ENCODE measurements at places on chromosomes 4 and X. TPM values are rescaled to one million over a fixed set of nuclear protein-coding genes. Genes with fewer than 3 reads are reported as not detected.

The UCP1 gene
- not detected for total RNA-seq

The HSFX2 gene
- 0.53 TPM for total RNA-seq

The NDNF gene
- total RNA-seq, result not detected

The TCEANC gene
- total RNA-seq, result 4.7 TPM

The NKX3-2 gene
- not detected for total RNA-seq

The GIMD1 gene
- not detected for total RNA-seq

The GAGE2A gene
- total RNA-seq, result not detected

The NWD2 gene
- total RNA-seq, result not detected

The ARSJ gene
- total RNA-seq, result not detected

The EXOC1L gene
- not detected for total RNA-seq

The TMPRSS11B gene
- not detected for total RNA-seq

DNA sequence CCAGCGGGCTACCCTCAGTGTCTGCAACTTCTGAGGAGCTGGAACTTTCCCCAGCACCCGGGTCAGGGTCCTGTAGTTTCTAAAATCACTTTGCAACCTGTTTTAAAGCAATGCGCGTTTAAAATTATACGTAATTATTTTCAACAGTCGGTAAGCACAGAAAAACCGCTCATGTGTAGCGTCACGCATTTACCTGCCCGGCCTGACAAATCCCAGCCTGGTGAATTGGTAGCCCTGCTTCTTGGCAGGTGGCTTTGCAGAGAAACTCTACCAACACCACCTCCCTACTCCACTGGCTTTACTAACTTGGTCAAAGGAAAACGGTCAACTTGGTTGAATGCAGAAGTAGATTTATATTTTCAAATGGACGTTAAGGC lies 640 bp downstream of the BANK1 start:
- H3K27me3 ChIP-seq, result peaks cover 53% of the 10 kb centered on the region
- no peak for DNase-seq
- no peak overlapping the region for H3K27ac ChIP-seq
- peak overlapping the region; percentile 61 for H3K4me3 ChIP-seq
- peaks cover 19% of the 10 kb centered on the region for H3K4me1 ChIP-seq

DNA sequence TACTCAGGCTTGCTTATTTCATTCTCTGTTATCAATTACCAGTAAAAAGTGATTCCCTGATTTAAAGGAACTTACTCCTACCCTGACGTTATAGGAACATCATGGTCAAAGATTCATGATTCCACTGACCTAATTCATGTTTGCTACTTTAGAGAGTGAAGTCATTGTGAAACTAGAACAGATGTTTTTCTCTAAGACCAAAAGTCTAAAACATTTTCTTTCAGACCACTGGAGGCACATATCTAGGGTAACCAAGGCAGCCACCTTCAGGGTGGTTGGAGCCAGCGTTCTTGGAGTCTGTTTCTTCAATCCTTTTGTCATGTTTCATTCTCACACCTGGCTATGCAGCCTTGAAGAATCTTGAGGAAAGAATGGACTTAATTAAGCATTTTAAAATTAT lies 77.8 kb downstream of the GALNTL6 start:
- no peaks in the 10 kb centered on the region for H3K4me1 ChIP-seq
- no peak overlapping the region for H3K27ac ChIP-seq
- no peak overlapping the region for H3K4me3 ChIP-seq
- no peak for DNase-seq
- H3K36me3 ChIP-seq, result no peaks in the 10 kb centered on the region

DNA sequence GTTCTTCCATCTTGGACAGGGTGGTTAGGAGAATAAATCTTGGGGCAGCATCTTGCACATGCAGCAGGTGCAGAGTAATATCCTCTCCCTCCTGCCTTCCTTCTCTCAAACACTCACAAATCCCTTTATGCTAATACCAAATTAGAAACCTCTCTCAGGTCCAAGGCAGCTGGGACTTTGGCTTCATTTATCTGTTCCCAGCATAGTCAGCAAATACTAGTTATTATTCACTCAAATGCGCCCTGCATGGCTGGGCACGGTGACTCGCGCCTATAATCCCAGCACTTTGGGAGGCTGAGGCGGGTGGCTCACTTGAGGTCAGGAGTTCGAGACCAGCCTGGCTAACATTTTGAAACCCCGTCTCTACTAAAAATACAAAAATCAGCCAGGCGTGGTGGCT lies 156.0 kb upstream of the GALNT7 start:
- no peaks in the 10 kb centered on the region for H3K36me3 ChIP-seq
- no peak for DNase-seq
- H3K27ac ChIP-seq, result no peak overlapping the region
- no peaks in the 10 kb centered on the region for H3K4me1 ChIP-seq
- H3K4me3 ChIP-seq, result no peak overlapping the region

DNA sequence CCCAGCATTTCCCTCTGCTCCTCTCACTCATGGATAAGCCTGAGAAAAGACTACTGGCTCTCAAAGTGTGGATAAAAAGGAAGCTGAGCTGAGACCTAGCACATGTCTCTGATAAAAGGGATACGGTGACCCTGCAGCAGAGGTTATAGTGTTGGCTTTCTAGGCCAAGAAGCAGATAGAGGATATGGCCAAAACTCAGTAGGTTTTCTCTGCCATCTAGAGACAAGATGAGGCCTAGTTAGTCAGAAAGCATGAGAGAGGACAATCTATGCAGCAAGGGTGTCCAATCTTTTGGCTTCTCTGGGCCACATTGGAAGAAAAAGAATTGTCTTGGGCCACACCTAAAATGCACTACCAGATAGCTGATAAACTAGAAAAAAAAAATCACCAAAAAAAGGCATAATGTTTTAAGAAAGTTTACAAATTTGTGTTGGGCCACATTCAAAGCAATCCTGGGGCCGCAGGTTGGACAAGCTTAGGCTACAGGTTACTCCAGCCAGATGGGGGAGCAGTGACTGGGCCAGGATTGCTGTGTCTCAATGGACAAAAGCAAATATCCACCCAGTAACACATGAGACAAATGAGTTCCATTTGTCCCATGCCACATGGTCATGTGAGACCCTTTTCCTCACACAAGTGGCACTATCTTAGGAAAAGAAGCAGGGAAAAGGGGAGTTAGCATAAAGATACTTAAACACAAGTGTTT lies 411.4 kb downstream of the INPP4B start:
- H3K27me3 ChIP-seq, result no peaks in the 10 kb centered on the region
- peaks cover 9% of the 10 kb centered on the region for H3K36me3 ChIP-seq
- no peak overlapping the region for H3K4me3 ChIP-seq
- H3K27ac ChIP-seq, result no peak overlapping the region
- no peak for DNase-seq
- peaks cover 4% of the 10 kb centered on the region for H3K4me1 ChIP-seq

DNA sequence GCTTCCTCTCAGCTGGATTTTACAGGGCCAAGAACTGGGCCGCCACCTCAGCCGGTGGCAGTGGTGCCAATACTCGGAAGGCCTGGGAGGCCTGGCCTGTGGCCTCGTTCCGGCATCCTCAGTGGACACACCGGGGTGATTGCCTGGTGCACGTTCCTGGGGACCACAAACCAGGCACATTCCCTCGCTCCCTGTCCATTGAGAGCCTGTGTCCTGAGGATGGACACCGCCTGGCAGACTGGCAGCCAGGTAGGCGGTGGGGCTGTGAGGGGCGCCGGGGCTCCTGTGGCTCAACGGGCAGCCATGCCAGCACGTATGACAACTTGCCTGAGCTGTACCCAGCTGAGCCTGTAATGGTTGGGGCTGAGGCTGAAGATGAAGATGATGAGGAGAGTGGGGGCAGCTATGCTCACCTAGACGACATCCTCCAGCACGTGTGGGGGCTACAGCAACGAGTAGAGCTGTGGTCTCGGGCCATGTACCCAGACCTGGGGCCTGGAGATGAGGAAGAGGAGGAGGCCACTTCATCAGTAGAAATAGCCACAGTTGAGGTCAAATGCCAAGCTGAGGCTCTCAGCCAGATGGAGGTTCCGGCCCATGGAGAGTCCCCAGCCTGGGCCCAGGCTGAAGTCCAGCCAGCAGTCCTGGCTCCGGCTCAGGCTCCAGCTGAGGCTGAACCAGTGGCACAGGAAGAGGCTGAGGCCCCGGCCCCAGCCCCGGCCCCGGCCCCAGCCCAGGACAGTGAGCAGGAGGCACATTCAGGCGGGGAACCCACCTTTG lies 70.4 kb downstream of the STARD8 start:
- no peak for DNase-seq
- no peaks in the 10 kb centered on the region for H3K36me3 ChIP-seq
- no peak overlapping the region for H3K4me3 ChIP-seq
- no peak overlapping the region for H3K27ac ChIP-seq
- no peaks in the 10 kb centered on the region for H3K4me1 ChIP-seq

DNA sequence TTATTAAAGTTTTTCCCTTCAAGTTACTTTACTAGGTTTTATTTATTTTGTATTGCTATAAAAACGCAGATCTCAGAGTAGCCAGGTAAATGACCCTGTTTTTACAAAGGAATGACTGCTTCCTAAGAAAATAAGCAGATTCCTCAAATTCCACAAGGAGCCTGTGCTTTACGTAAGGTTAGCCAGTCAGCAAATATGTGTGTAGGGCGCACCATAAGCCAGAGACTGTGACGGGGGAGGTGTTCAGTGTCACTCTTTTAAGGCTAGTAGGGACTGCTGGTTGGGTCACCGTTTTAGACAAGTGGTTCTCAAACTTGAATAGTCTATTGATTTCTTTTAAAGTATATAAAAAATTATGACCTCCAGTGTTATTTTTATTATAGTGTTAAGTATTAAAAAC lies 119.9 kb downstream of the ANK2 start:
- H3K4me1 ChIP-seq, result no peaks in the 10 kb centered on the region
- DNase-seq, result no peak
- H3K27me3 ChIP-seq, result peaks cover 7% of the 10 kb centered on the region
- H3K36me3 ChIP-seq, result no peaks in the 10 kb centered on the region

GRCh38 chr4:21512353-21512752 lies 436.2 kb downstream of the KCNIP4 start:
- H3K36me3 ChIP-seq, result no peaks in the 10 kb centered on the region
- H3K27ac ChIP-seq, result no peak overlapping the region
- no peak for DNase-seq
- no peaks in the 10 kb centered on the region for H3K27me3 ChIP-seq
- no peaks in the 10 kb centered on the region for H3K4me1 ChIP-seq

DNA sequence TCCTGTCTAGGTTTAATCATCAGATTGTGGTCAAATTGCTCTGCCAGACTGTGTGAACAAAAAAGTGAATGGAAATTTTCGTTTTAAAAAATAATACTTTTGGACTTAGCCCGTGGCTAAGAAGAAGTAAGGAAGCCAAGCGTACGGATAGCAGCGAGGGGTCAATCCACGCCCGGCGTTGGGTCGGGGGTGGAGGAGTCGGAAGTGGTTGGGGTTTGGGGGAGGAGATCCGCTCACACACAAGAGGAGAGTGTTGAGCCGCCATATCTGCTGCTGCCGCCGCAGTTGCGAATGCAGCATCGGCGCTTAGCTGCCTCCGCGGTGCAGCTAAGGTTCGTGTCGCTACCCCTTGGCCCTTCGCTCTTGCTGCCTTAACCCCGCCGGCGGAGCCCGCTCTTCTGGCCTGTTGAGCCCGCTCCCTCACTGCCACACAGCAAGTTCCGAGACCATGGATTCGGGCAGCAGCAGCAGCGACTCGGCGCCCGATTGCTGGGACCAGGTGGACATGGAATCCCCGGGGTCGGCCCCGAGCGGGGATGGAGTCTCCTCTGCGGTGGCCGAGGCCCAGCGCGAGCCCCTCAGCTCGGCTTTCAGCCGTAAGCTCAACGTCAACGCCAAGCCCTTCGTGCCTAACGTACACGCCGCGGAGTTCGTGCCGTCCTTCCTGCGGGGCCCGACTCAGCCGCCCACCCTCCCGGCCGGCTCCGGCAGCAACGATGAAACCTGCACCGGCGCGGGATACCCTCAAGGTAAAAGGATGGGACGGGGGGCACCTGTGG lies at the start of gene GSPT2:
TSS of gene GSPT2 (plus strand) at position 264 of the 779 bp plus-strand sequence. CDS start at position 449, 185 bp downstream.
- peaks cover 18% of the 10 kb centered on the region for H3K4me1 ChIP-seq
- H3K27ac ChIP-seq, result peak within 1 kb of the TSS; percentile 81
- H3K27me3 ChIP-seq, result peaks cover 2% of the 10 kb centered on the region
- peaks cover 25% of the 10 kb centered on the region for H3K36me3 ChIP-seq

- H3K4me1 ChIP-seq, result no peaks in the 10 kb centered on the region
- H3K4me3 ChIP-seq, result no peak overlapping the region
- no peak overlapping the region for H3K27ac ChIP-seq
- H3K27me3 ChIP-seq, result no peaks in the 10 kb centered on the region
- H3K36me3 ChIP-seq, result no peaks in the 10 kb centered on the region
- DNase-seq, result no peak
These were observed 646.5 kb downstream of the GABRG1 start for GRCh38 chr4:45477311-45477733.

DNA sequence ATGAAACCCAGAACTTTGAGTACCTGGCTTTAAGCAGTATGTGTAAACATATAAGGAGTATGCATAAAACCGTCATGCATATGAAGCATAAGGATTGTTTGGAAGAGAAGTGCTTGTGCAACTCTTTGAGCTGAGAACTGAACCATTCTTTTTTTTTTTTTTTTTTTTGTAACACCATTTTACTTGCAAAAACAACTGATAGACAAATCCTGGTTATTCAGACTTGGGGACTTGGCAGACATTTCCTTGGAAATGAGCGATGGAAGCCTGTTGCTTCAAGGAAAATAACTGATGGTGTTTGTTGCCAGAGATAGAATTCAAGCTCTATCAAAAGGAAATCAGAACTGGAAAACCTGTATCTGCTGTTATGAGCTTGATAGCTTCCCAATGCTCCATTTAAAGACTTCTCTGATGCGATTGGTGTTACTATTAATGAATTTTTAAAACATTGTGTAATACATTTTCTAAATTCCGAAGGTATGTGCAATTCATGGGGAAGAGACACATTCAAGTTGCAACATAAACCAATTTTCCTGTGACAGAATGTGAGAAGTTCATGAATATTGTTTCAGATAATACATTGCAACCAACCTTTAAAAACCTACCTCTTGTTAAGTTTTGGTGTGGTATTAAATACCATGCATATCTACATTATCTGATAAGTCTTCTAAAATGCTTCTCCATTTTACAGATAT lies 47.0 kb upstream of the FAT1 start:
- H3K27ac ChIP-seq, result no peak overlapping the region
- no peak overlapping the region for H3K4me3 ChIP-seq
- H3K36me3 ChIP-seq, result no peaks in the 10 kb centered on the region
- no peaks in the 10 kb centered on the region for H3K27me3 ChIP-seq
- no peaks in the 10 kb centered on the region for H3K4me1 ChIP-seq
- DNase-seq, result no peak

GRCh38 chr4:173499658-173500535 lies 30.1 kb downstream of the HAND2 start:
- no peak overlapping the region for H3K27ac ChIP-seq
- no peak overlapping the region for H3K4me3 ChIP-seq
- H3K27me3 ChIP-seq, result peaks cover 68% of the 10 kb centered on the region
- peaks cover 5% of the 10 kb centered on the region for H3K4me1 ChIP-seq

- no peaks in the 10 kb centered on the region for H3K4me1 ChIP-seq
- H3K27me3 ChIP-seq, result no peaks in the 10 kb centered on the region
- H3K36me3 ChIP-seq, result no peaks in the 10 kb centered on the region
- no peak overlapping the region for H3K27ac ChIP-seq
- DNase-seq, result no peak
These were observed 26.2 kb upstream of the HGFAC start for GRCh38 chr4:3415471-3416141.

- DNase-seq, result no peak
- H3K27me3 ChIP-seq, result no peaks in the 10 kb centered on the region
- no peaks in the 10 kb centered on the region for H3K36me3 ChIP-seq
- H3K4me1 ChIP-seq, result no peaks in the 10 kb centered on the region
- no peak overlapping the region for H3K27ac ChIP-seq
These were observed 128.7 kb downstream of the AKAP4 start for GRCh38 chrX:50072110-50072509.

GRCh38 chr4:166012129-166013030 lies 139.3 kb downstream of the TLL1 start:
- no peaks in the 10 kb centered on the region for H3K27me3 ChIP-seq
- H3K4me1 ChIP-seq, result no peaks in the 10 kb centered on the region
- no peaks in the 10 kb centered on the region for H3K36me3 ChIP-seq

GRCh38 chr4:17366496-17366895 lies 145.4 kb downstream of the QDPR start:
- no peaks in the 10 kb centered on the region for H3K4me1 ChIP-seq
- H3K36me3 ChIP-seq, result no peaks in the 10 kb centered on the region
- no peak overlapping the region for H3K4me3 ChIP-seq
- no peak overlapping the region for H3K27ac ChIP-seq

Measured in activated CD8-positive, alpha-beta memory T cell treated with anti-CD3 and anti-CD28 coated beads, Interleukin-2, amount 10 ng/mL, durations not matched to agents 7 days and 5 days (primary cell).